ENCODE measurements at places on chromosomes 3 and 15.

DNA sequence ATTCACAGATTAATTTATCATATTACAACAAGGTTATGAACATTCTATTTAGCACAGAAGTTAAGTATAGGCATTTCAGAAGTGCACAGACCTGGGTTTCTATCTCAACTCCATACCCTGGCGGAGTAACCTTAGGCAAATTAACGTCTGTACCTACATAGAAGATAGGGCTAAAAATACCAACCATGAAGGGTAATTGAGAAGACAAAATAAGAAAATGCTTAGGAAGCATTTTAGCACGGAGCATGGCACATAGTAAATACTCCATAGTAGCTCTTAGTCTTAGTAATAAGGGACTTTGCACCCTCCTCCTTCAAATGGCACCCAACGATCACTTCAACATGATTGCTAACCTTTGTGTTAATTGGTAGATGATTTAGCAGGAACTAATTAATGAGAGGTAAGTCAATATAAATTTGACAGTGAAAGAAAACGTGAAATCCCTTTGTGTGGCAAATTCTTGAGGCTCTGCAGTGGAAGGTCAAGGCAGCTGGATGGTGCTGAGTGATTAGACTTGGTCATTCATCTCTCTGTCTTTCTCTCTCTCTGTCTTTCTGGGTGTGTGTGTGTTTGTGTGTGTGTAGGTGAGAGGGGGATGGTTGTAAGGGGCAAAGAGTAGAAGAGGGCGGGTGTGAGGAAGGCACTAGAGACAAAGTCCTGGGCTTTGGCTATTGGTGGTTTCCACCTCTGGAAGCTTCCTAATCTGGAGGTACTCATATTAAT is 131.1 kb upstream of the PHLDB2 start:
- DNase-seq, result peak; percentile 85

DNA sequence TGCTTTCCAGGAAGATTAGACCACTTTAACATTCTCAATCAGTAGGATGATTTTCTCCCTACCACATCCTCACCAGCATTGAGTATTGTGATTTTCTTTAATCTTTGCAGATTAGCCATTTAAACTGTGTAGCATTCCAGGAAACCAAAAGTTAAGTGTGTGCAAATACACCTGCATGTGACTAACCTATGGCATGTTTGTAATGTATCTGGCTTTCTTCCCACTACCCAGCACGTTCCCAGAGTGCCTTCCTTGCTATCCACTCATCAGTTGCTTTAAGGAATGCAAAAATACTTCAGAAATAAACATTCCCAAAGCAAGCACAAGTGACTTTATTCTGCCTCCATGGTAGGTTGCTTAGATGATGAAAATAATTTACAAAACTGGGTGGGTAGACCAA is 74.2 kb downstream of the ATG7 start:
- DNase-seq, result no peak

DNA sequence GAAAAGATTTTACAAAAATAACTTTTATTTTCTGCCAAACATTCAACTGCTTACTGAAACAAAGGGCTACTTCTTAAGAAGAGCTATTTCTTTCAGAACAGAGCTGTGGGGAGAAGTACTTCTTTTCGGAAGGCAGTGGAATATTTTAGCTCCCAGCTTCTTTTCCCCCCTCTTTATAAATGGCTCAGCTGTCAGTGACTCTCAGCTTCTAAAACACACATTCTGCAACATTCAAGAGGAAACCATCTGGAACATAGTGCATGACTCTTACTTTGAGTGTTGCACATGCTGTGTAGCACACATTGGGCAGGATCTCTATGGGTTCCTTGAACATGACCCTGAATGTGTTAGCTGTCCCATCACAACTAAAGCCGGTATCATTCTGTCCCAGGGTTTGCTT is 7.0 kb upstream of the C15orf40 start:
- DNase-seq, result no peak

- peak; percentile 81 for DNase-seq
Observed at GRCh38 chr3:188165596-188165995, 11.6 kb downstream of the LPP start.

DNA sequence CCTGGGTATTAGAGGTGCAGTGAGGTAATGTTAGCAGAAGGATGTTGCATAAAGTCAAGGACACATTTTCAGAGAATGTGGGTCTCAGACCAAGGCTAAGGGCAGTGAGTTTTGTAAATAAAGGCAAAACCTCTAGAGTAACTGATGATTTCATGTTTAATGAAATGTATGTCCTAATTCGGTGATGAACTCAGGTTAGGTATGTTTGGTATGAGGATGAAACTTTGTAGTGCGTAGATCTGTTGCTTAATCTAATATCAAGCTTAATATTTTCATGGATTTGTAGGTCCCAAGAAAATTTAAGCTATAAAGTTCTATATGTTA is 3.6 kb downstream of the USP50 start:
- no peak for DNase-seq

DNA sequence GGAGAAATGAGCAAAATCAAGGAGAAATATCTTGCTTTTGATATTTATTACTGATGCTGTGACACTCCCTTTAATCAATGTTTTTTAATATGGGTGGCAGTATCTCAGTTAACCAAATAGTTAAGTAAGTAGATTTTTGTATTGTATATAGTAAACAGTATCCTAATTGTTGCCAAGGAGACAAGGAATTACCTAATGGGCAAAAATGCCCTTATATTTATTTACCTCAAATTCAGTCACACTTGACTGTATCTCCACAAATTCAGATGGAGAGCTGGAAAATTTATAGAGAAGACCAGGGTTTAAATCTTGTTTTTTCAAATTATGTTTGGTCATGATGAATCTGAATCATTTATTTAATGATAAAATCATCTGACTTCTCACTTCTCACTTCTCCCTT is 3.6 kb upstream of the CHD2 start:
- no peak for DNase-seq

GRCh38 chr15:42707873-42708544 is 28.9 kb downstream of the CDAN1 start:
- DNase-seq, result no peak

DNA sequence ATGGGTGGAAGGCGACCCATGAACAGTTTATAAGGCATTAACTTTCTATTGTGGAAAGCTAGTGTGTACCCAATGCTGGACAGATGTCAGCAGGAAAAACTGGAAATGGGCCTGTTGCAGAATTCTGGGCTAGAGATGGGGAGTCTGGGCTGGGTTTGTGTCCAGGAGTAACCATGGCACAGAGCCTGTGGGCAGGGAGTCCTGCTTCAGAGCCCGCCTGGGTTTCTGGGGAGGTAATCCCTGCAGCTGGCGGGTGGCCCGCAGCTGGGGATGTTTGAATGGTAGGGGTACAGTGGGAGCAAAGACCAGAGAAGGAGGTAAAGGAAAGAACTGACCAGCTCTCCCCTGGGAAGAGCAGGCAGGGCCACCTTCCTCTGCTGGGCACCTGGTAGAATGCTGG is 25.7 kb downstream of the ACAA1 start:
- DNase-seq, result no peak

GRCh38 chr3:134651347-134652041 is 672 bp upstream of the KY start:
- DNase-seq, result no peak

- no peak for DNase-seq
Observed at GRCh38 chr3:174710612-174711011, 148.5 kb upstream of the NAALADL2 start.

- DNase-seq, result no peak
Observed at GRCh38 chr15:93124126-93124525, 35.1 kb upstream of the RGMA start.

- DNase-seq, result no peak
Observed at GRCh38 chr3:97181704-97182103, 367.3 kb downstream of the EPHA6 start.

DNA sequence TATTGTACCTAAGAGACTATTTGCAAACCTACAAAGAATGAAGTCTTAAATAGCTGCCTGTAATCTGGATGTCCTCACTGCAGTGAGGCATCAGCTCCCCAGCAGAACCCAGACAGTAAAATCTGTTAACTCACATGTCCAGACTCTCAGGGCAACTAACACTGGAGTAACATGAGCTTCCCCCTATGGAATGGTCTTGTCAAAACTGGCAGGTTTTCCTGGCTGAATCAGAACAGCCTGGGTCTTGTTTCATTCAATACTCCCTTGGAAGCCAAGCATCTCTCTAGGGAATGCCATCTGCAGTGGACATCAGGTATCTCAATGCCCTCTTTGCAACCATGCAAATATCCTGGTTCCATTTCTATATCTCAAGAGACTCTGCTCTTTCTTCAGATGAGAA is 24.4 kb downstream of the PTPN9 start:
- DNase-seq, result peak; percentile 59

DNA sequence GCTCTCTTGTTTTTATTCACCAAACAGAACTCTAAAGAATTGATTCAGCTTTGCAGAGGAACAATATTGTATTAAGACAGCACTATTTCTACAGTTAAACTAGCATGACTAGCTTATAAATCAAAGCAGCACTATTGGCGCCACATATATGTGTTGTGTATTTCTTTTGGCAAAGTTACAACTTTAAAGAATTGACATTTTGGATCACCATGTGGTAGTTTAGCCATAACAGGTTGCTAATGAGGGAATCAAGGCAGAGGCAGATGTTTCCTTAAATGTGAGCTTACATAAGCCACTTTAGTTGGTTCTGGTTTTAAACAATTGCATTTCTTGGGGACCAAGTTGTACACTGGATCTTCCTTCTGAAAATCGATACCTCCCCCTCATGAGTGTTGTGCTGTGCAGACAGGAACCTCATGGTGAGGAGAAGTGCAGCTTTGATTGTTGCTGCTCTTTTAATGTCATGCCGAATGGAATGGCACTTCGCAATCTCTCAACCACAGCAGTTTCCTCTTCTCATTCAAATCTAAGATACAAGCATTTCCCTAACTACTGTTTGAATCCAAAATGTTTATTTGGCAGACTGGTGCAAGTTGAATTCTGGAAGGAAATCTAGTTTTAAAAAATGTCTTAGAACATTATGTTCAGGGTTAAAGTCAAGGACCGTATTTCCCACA is 151.2 kb downstream of the MYRIP start:
- DNase-seq, result no peak

DNA sequence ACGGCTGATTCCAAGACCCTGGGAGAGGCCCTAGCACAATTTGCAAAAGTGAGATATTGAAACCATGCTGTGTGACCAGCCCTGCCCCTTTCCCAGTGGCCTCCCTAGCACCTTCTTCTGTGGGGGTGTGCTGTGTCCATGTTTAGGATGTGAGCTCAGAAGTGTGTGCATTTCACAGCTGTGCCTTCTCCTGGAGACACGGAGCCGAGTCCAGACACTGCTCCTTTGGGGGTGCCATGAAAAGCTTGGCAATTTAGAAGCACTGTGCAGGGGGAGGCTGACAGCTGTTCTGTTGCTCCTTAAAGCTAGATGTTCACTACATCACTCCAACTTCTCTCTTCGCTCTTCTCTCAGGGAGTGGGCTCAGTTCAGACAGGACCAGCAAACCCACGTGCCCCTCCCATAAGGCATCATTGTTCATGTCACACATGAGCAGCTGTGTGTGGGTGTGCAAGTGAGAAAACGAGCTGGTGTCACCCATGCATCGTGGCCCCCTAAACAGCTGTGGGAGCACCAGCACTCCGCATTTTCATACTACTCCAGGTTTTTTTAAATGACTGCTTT is 492.6 kb downstream of the GABRG3 start:
- DNase-seq, result no peak

DNA sequence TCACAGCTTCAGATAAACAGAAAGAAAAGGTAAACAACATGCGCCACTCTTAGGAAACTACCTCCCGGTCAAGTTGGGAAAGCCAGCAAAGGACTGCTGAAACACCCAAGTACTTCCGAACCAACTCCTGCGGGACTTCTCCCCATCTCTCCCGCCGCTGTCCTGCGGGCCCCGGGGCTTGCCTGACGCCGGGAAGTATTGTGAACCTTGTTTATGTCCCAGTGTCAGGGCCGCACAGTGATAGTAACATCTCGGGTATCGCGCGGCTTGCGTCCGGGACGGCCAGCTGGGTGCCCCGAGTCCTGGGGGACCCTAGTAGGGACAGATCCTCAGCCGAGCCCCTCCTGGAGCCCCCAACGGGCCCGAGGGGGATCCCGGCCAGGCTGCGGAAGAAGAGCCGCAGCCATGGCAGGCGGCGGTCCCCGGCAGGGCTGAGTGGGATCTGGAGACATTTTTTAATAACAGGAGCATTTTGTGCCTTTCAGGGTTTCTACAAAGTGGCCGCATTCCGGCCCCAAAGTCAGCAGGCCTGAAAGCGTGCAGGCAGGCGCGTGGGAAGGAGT is 756 bp downstream of the CLPX start:
- DNase-seq, result peak; percentile 84

GRCh38 chr15:40096094-40096891 is 12.4 kb downstream of the BMF start:
- peak; percentile 71 for DNase-seq

DNA sequence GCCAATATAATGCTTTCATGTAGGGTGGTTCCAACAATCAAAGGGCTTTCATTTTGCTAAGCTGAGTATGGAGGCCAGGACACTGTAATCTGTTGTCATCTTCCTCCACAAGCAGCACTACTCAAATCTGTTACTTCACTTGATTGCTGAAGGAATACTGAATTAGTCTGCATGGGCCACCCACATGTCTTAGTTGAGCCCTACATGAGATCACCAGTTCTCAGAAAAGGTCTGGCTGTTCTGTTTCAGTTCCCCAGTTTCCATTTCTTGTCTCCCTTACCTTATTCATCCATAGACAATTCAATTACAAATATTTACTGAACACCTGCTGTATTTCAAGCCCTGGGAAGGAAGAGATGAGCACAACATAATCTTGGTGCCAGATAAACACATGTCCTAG is 119.2 kb downstream of the FHIT start:
- DNase-seq, result no peak

DNA sequence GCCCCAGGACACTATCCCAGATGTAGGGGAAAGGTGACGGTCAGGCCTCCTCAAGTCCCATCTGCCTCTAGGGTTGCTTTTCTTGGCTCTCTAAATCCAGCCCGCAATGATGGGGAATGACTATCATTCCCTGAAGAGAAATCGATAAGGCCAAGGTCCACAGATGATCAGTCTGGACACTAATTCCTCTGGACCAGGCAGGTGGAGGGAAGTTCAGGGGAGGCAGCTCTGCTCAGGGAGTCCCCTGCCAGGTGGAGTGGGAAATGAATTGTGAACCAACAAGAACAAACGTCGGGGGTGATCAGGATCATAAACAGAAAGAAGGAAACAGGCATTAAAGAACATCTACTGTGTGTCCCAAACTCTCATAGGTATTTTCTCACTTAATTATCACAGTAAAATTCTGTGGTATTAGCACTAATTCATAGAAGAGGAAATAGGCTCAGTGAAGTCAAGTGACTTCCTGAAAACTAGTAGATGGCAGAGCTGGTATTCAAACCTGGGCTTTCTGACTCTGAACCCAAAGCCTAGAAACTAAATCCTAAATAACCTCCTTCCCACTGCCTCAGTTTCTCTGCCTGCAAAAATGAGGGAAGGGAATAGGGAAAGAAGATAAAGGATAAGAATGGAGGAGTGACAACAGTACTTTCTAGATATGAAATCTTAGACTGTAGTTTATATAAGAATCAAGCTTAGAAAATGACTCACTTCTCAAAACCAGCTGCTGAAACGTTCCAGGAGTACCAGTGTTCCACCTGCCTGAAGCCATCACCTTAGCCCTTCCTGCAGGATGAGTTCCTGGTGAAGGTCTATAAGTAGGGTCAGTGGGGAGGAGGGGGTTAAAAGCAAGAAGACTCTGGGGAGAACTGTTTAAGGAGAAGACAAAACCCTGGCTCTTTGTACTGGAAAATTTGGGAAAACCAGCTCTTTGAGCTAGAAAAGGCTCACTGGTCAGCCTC is 7.5 kb downstream of the BMF start:
- DNase-seq, result peak; percentile 68
